ENCODE measurements at places on chromosomes 3 and 15.

- DNase-seq, result no peak
Measured at GRCh38 chr3:100072326-100073048, 41.8 kb downstream of the FILIP1L start.

DNA sequence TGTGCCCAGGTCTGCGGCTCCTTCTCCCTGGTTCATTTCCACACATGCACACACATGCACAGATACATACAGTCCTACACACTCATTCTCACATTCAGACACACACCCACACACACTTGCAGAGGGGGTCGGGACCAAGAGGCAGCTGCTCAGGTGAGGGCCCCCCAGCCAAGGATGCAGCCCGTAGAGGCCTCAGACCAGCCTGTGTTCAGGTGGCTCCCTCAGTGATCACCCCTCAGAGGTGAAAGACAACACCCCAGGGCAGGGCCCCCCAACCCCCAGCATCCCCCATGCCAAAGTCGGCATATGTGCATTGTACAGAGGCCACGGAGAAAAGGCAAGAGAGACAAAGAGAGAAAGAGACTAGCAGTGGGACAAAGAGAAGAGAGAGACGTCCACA, 5.9 kb upstream of the CORO2B start:
- no peak for DNase-seq

DNA sequence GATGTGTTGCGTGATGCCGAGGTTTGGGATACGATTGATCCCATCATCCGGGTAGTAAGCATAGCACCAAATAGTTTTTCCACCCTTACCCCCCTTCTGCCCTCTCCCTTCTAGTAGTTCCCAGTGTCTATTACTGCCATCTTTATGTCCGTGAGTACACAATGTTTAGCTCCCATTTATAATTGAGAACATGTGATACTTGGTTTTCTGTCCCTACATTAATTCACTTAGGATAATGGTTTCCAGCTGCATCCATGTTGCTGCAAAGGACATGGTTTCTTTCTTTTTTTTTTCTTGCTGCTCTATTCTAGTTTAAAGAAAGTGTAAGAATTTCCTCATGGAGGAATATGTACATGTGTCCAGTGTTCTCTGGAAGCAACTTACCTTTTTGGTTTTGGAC, 51.8 kb downstream of the NSUN3 start:
- DNase-seq, result no peak

- no peak for DNase-seq
Measured at GRCh38 chr3:197363553-197364409, 65.4 kb upstream of the DLG1 start.

DNA sequence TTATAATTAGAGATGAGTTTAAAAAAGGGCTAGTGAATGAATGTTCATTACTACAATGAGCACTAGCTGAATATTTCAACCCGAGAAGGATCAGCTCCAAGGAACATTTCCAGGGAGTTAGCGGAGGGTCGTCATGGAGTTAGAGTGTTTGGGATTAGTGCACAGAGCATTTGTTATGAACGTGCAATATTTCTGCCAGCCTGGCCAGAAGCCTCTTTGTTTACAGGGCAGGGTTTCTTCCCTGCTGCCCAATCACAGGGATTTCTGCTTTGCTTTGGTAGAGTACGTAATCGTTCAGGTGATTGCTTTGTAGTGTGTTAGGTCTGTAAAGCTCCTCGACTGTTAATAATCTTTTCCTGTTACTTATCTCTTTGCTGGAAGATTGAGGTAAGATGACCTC, 5.9 kb downstream of the CGNL1 start:
- no peak for DNase-seq

- no peak for DNase-seq
Measured at GRCh38 chr3:23402728-23403492, 199.8 kb downstream of the UBE2E2 start.

- DNase-seq, result no peak
Measured at GRCh38 chr15:67024314-67024997, 40.9 kb upstream of the SMAD3 start.
